ENCODE measurements at places on chromosomes 4 and X.

GRCh38 chrX:107880054-107880610, 54.5 kb downstream of the MID2 start:
- no peak for DNase-seq

- DNase-seq: no peak
Observed at GRCh38 chr4:125832161-125832560, 517.4 kb downstream of the FAT4 start.

DNA sequence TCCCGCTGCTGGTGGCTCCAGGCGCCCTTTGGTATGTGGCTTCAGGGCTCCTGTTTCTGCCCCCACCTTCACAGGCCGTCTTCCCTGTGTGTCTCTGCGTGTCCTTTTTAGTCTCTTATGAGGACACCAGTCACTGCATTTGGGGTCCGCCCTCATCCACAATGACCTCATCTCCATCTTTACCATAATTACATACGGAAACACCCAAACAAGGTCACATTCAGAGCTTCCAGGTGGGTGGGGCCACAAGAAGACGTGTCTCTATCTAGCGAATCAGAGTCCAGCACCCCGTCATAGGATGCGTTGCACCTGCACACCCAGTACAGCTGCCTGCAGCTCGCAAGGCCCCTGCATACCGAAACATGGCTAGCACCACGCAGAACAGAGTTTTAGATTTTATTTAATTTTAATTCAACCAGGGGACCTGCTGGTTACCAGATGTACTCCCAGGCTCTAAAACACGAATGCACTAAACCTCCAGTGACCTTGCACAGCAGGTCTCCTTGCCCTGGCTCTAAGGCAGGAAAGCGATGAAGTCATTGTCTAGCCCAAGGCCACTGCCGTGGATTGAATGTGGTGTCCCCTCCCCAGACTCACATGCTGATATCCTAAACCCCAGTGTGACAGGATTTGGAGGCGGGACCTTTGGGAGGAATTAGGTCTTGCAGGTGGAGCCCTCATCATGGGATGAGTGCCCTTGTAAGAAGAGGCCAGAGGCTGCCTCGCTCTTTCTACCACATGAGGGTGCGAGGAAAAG, 30.3 kb downstream of the ABLIM2 start:
- no peak for DNase-seq

DNA sequence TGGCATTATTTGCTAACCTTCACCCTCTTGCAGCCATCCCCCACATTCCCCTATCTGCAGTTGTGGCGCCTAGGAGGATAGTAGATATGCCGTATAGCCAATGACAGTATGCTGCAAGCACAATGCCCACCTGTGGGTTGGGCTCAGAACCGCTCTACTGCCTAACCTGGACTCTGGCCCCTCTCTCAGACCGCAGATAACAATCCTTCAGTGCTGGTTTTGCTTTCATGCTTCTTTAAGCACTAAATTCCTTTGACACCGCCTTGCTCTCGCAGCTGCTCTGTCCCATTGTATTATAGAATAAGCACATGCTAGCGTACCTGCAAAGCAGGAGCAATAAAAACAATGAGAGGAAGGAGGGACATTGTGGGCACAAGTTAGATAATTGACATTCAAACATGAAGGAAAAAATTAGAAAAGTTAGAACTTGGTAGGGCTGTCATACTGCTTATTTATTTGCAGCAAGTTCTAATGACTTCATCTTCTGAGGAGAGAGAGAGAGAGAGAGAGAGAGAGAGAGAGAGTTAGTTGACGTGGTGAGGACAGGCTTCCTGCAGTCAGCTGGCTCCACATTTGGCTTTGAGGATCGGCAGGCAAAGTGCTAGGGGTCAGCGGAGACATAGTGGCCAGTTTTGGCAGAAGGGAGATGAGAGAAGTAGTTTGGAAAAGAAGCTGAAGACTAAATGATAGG, 55.8 kb downstream of the WWC2 start:
- DNase-seq: no peak

DNA sequence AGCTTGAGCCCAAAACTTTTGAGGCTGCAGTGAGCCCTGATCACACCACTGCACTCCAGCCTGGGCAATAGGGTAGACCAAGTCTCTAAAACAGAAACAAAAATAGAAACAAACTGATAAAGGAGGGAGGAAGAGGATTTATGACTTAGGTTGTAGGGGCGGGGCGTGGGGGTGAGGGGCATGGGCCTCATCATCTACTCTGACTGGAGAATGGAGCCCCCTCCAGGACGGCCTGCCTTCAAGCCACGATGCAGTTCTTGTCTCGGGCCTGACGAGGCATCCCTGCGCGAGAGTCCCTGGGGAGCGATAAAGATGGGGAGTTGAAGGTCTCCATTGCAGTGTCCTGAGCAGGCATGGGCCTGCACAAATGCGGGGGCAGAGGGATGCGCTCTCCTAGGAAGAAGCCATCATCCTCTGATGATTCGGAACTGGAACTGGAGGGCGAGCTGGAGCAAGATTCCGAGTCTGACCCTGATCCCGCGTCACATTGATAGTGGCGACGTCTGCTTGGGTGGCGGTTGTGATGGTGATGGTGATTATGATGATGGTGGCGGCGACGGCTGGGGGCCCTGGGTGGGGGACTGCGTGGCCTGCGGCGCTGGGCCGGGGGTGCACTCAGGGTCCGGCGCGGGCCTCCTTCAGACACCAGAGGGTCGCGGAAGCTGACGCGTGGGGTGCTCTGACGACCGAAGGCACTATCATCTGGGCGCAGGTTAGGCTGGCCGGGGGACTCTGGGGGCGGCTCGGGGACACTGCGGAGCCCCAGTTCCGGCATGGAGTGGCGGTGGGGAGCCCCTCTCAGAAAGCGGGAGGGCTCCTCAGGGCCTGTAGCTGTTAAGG, 4.0 kb downstream of the PLP2 start:
- no peak for DNase-seq

DNA sequence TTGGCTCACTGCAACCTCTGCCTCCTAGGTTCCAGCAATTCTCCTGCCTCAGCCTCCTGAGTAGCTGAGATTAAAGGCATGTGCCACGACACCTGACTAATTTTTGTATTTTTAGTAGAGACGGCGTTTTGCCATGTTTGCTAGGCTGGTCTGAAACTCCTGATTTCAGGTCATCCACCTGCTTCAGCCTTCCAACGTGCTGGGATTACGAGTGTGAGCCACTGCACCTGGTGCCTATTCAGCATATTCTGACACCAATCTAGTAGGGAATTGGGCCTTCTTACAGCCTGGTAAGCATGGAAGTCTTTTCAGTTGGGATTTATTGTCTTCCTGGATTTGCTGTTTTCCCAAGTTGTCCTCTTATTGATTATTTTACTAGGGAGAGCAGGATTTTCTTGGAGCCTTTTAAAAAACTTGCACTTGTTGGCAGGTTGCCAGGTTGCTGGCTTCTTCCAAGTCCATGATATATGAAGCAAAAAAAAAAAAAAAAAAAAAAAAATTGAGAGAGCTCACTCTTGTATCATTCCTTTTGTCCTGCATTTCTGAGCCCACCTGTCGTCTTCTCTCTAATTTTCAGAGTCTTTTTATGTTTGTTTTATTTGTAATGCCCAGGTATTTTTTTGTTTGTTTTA, 43.7 kb downstream of the TMPRSS11E start:
- no peak for DNase-seq

DNA sequence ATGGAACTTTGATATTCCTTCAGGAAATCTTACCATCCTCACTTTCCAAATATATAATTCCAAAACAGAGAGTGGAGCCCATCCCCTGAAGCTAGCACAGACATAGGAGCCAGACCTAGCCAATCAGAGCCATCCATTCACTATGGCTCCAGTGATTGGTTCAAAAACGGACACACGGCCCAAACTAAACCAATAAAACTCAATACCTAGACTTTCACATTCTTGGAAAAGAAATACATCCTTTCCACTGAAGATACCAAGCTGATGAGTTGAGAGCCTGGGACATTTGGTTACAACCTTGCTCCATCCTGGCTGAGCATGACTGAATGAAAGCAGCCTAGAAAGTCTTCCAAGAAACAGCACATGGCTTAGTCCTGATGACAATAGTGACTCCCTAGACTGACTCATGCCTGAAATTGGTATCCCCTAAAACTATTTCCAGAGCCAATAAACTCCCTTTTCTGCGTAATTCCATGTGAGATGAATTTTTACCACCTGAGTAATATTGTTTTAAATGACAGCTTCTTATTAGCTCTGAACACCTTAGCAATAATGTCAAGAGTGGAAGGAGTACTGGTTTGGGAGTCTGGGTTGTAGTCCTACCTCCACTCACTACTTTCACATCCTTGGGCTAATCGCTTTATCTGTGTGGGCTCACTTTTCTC, 189.6 kb upstream of the LNX1 start:
- DNase-seq: no peak

DNA sequence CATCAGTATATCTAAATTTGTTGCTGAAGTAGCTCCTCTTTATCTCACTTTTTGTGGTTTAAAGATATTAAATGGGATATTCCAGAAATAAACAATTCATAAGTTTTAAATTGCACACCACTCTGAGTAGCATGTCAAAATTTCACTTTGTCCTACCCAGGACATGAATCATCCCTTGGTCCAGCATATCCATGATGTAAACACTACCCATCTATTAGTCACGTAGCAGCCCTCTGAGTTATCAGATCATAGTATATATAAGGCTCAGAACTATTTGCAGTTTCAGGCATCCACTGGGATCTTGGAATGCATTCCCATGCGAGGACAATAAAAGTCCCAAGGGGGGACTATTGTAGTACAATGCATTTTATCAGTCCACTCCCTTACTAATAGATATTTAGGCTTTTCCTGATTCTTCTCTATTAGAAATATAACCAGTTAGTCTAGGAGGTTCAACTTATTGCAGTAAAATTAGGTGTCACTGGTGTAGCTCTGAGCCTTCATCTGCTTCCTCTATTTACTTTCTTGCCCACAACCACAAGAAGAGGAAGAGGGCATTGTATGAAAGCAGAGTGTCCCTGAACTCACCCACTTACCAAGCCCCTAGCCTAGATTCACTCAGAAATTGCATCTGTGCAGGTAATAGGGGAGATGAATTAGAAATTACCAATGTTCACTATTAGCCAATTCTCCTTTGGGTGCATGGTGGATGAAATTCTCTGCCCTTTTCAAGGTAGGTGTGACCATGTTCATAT, 409.8 kb upstream of the GALNT7 start:
- DNase-seq: no peak

GRCh38 chrX:32673193-32673592, 538.2 kb downstream of the DMD start:
- DNase-seq: no peak
